ENCODE measurements at places on chromosomes 4 and X. TPM values are rescaled to one million over a fixed set of nuclear protein-coding genes. Genes with fewer than 3 reads are reported as not detected.
A peak's percentile ranks its signal among the peaks of the same experiment; 100 is the strongest.

DNA sequence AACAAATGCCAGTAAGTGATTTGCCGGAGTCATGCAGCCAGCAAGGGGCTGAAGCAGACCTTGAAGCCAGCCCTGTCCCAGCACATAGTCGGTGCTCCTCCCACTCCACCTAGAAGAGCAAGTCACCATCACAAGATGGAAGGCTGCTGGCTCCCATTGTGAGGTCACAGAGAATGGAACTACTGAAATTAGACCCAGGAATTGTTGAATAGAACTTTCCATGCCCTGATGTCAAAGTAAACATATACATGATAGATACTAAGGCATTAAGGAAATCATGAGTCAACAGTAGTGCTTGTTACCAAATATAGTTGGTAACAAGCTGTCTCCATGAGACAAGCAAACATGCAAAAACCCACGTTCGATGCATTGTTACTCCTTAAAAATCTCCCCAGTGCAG lies 177.1 kb upstream of the MID1 start:
- no peak overlapping the region for H3K4me3 ChIP-seq
- no peak for DNase-seq
- no peaks in the 10 kb centered on the region for H3K36me3 ChIP-seq
- peak overlapping the region; percentile 71 for H3K27ac ChIP-seq

DNA sequence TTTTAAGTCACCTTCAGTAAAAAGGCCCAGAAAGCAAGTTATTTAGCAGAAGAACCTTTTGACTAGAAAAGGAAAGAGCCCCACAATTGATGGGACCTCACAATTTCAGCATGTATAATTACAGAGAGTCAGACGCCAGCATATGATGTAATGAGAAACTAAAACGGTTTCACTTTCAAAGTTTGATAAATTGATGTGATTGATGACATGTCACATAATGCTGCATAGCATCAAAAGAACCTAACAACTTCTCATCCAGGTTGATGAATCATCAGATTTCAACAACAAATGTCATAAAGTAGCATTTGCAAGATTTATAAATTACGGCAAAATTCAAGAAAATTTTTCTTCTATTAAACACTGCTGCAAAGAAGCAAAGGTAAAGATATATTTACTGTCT lies 3.9 kb upstream of the GAR1 start:
- DNase-seq = no peak
- H3K4me3 ChIP-seq = no peak overlapping the region
- H3K4me1 ChIP-seq = no peaks in the 10 kb centered on the region
- H3K27ac ChIP-seq = no peak overlapping the region
- H3K27me3 ChIP-seq = no peaks in the 10 kb centered on the region

DNA sequence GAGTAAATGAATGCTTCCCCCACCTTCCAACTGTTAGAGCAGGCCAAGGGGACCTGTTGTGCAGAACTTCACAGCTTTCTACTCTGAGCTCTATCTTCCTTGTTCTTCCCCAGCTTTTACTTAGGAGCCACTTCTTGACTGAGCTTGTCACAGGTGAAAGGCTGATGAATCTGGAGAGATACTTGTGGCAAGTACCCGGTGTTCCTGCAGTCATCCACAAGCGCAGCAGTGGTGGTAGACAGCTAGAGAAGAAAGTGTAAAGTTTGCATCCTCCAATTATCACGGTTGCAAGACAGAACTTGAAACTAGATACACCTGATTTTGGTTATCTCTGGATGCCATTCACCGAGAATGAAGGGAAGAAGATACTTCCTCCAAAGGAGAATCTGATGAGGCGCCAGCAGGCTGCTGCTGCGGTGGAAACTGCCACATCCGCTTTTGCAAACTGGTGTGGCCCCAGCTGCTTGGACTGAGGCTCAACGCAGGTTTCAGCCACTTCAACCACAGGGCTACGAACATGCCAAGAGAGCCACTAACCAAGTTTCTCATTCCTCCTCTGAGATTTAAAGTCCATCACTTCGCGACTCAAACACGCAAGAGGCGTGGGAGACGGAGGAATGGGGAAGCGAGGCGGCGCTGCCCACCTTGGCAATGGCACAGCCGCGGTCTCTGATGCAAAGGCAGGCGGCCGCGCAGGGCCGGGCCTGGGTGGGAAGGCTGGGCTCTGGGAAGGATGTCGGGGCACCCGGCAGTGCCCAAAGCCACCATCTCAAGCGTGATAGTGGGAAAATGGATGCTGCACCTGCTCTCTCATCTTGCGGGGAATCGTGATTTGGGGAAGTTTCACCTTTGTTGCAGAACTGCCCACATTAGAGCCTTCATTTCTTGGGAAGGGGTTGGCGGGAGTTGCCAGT lies 1.3 kb upstream of the FHIP1A start:
- no peaks in the 10 kb centered on the region for H3K27me3 ChIP-seq
- peak; percentile 28 for DNase-seq
- H3K27ac ChIP-seq = no peak overlapping the region

DNA sequence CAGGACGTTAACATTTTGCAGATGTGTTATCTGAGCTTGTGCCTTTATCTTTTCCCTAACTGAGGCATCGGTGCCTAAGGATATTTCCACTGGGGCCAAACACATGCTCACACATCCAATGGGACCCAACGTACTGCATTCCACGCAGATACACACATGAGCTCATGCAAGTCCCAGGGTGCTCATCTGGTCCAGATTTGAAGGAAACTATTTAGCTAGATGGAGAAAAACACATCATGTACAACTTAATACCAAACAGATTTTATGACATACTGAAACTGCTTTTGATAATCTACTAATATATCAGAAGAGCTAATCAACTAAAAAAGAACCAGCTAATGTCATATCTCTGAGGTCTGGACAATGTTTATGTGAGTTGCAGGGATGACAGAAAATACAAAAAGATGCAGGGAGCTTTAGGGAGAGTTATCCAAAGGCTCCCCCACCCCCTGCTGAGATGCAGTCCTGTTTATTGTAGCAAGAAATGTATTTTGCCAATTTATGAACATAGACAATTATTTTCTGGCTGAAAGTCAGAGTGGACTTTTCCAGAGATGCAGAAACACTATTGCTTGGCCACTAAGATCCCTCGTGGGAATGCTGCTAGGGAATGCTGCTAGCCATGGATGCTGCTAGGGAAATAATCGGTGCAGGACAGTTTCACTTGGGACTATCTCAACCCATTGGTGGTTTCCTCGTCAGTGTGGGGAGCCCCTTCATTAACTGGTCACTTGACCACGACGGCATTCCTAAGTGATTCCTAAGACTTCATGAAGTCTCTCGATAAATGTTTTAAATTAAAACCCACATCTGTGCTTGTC lies 172.8 kb downstream of the SMIM20 start:
- H3K27ac ChIP-seq = no peak overlapping the region
- DNase-seq = peak; percentile 59
- peaks cover 30% of the 10 kb centered on the region for H3K27me3 ChIP-seq
- H3K4me1 ChIP-seq = peaks cover 24% of the 10 kb centered on the region

DNA sequence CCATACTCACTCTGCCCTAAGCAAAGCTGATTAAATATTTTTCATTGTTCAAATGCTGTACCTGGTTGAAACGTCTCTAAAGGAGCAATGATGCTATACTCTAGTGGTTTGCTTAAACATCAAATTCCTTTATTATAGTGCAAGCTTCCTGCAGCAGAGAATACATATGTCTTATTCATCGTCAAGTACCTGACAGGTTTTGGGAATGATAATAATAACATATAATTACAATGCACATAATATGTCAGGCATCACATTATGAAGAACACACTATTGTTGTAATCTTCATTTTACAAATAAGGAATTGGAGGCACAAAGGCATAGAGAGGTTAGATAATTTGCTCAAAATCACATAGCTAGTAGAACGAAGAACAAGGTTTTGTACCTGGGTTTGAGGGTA lies 151.6 kb downstream of the GRIA2 start:
- H3K36me3 ChIP-seq = no peaks in the 10 kb centered on the region
- H3K4me3 ChIP-seq = no peak overlapping the region
- no peak overlapping the region for H3K27ac ChIP-seq

DNA sequence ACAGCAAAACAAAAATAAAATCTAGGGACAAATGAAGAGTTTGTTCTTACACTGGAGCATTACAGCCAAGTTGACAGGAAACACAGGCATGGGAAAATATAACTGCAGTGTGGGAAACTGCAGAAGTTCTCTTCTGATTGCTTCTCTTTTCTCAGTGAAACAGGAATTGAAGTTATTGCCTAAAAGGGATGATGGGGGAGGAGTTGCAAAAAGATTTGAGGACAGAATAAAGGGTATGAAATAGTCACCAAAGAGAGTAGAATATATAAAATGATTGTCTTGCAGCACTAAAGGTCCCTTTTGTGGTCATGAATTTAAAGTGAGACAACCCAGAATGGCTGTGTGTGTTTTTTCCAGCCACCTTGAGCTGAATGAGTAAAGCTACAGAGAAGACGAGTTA lies 103.7 kb downstream of the JADE1 start:
- DNase-seq = no peak
- H3K27me3 ChIP-seq = no peaks in the 10 kb centered on the region
- H3K4me3 ChIP-seq = no peak overlapping the region
- H3K4me1 ChIP-seq = no peaks in the 10 kb centered on the region
- no peaks in the 10 kb centered on the region for H3K36me3 ChIP-seq

- no peaks in the 10 kb centered on the region for H3K27me3 ChIP-seq
- no peaks in the 10 kb centered on the region for H3K36me3 ChIP-seq
- H3K4me3 ChIP-seq = no peak overlapping the region
- H3K27ac ChIP-seq = no peak overlapping the region
- no peak for DNase-seq
Measured at GRCh38 chrX:10221651-10222050, 64.9 kb downstream of the CLCN4 start.

GRCh38 chrX:38332505-38332904 lies 5.2 kb upstream of the RPGR start:
- H3K36me3 ChIP-seq = no peaks in the 10 kb centered on the region
- no peak for DNase-seq
- H3K4me1 ChIP-seq = no peaks in the 10 kb centered on the region
- no peak overlapping the region for H3K4me3 ChIP-seq
- peaks cover 7% of the 10 kb centered on the region for H3K27me3 ChIP-seq
- H3K27ac ChIP-seq = no peak overlapping the region

Gene FGFBP2
- polyA plus RNA-seq = 0.62 TPM

Gene UGT2A1
- 0.10 TPM for polyA plus RNA-seq

Gene LRPAP1
- polyA plus RNA-seq = 200 TPM
